ENCODE measurements at places on chromosomes 5 and 9.

DNA sequence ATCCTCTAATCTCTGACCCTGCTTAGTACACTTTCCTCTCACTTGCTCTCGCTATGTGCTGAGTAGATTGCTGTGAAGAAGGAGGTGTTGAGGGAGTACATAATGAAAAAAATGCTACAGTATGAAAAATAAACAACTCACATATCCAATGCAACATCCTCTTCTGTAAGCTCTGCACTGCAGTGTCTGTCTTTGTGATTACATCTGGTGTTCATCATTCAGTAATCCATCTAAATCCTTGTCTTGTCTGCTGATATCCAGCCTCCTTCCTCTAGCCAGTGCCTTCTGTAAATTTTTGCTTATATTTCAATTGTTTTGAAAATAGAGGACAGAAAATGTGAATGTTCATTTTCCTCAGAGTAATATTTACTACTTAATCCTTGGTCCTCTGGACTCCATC is 57.4 kb upstream of the CDH12 start:
- DNase-seq: no peak

GRCh38 chr5:98570661-98571191 is 202.7 kb upstream of the RGMB start:
- no peak for DNase-seq

- DNase-seq: no peak
Observed at GRCh38 chr9:36878986-36879982, 154.8 kb downstream of the PAX5 start.

- no peak for DNase-seq
Observed at GRCh38 chr9:87682085-87682484, 43.8 kb upstream of the CTSL start.

- no peak for DNase-seq
Observed at GRCh38 chr5:110414360-110414759, 312.1 kb downstream of the TMEM232 start.

DNA sequence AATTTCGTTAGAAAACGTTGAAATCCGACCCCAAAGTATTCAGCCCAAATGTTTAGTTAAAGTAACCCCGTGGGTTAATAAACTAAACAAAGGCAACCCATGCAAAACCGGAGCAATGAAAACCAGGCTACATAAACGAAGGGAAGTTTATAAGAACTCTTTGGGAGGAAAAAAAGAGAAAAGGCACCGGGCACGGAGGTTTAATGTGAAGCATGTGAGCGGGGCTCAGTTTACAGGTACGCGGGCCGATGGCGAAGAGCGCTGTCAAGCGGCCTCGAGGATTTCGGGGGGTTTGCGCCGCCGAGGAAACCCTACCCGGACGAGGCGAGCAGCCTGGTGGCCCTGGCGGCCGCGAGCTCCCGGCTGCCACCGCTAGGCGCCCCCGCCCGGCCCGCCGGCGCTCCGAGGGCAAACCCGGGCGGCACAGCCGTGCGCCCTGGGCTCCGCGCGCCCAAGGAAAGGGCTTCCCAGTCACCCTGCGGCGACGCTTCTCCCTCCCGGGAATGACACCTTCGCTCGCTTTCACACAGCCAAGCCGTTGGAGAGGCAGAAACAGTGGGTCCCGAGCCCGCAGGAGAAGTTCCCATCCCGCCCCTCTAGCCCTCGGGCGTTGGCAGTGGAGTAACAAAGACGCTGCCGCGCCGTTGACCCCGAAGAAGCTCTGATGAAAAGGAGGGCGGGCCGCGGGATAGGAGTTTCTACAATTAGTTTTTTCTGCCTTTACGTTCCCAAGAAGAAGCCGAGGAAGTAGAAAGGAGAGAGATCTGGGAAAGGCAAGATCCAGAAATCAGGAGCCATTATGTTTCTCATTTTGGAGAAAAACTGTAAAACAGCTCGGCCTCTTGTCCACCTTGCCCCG is 126.0 kb downstream of the TMEM174 start:
- DNase-seq: no peak

GRCh38 chr5:9888501-9888901 is 258.4 kb upstream of the TAS2R1 start:
- DNase-seq: no peak

- DNase-seq: no peak
Observed at GRCh38 chr5:146238973-146239372, 35.6 kb downstream of the RBM27 start.

DNA sequence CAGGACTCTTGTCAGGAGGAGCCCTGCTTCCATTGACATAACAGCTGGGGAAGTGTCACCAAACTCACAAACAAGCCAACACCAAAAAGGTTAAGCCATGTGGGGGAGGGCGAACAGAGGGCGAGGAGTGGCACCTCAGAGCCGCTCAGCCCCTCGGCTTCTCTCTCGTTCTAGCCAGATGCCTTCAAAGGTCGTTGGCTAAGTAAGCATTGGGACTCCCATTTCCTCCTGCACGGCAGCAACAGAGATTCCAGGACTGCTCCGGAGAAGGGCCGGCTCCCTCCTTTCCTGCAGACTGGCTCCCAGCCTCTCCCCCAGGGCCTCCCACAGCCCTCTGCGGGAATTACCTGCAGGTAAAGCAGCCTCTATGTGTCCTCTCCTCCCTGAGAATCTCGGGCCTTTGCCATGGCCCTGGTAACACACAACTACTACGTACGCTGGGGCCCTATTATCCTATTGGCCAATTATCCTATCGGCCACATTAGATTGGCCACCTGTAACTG is 52.1 kb upstream of the RNU6ATAC start:
- no peak for DNase-seq

GRCh38 chr5:129858131-129858675 is 46.1 kb upstream of the CHSY3 start:
- no peak for DNase-seq

DNA sequence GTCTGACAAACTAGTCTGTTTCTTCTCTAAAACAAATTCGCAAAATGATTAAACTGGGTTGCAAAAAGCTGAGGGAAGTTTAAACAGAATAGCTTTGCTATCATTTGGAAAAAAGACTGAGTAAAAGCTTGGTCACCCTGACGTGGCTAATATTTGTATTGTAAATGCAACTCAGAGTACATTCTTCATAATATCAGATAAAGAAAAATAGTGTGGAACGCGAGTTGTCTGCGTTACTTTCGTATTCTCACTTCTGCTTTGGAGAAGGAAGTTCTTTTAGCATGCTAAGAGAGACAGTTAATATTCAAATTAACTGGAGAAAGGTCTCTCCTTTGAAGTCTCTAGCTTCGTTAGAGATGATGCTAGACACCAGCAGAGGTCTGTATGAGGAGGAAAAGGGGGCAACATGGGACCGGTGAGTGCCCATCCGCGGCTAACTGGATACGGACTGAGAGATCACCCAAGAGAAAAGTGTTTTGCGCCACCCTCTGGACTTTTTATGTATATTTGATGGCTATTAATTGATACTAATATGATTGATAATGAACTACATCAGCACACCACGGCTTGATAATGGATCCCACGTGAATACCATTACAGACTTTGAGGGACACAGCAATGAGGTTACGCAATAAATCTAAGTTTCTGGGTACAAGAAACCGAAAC is 2.9 kb upstream of the CNTRL start:
- DNase-seq: no peak

GRCh38 chr5:16936150-16936988 is at the start of gene MYO10:
Gene MYO10, minus strand, starts transcription at chr5:16936288. Its CDS starts 480 bp downstream, at chr5:16935808.
- DNase-seq: no peak
